Lung (tissue), 17 donors: ENCODE measurements at places on chromosomes 2 and 18. TPM values are rescaled to one million over a fixed set of nuclear protein-coding genes. Genes with fewer than 3 reads are reported as not detected.

DNA sequence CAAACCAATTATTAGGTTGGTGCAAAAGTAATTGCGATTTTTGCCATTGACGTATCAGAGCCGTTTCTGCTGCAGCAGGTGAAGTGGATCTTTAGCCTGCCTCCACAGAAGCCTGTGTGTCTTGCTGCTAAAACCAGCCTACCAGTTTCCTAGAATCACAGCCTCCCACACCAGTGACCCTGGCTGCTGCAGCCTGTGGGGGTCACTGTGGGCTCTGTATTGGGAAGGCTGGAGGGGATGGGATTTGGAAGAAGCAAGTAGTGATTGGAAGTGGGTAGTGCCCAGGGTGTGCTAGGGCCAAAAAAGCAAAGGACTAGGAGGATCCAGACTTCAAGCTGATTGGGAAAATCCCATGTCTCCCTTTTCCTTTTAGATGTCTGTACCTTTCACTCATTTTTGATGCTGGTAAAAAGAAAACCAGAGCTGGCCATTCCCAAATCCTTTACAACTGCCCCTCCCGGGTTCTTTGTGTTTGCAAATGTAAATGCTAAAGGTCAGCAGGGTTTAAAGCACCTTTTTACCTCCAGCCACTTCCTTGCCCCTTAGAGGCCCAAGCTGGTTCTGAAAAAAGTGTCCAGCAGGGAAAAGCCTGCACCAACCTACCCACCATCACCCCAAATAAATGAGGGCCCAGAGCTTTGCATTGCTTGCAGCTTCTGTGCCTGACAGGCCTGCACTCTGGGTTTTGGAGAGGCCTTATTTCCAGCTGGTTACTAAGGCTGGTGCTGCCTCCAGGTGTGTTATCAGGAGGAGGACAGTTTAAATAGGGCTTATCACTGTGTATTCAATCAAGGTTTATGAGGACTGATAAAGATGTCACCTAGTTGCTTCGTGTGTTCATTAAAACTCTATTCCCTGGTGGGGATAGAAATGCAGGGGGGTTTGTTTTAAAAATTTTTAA lies 172.0 kb downstream of the MIB1 start:
- H3K4me3 ChIP-seq: no peak overlapping the region
- H3K27ac ChIP-seq: no peak overlapping the region
- no peaks in the 10 kb centered on the region for H3K27me3 ChIP-seq
- H3K4me1 ChIP-seq: peaks cover 7% of the 10 kb centered on the region
- H3K36me3 ChIP-seq: no peaks in the 10 kb centered on the region
- peak; percentile 35 for DNase-seq

- H3K36me3 ChIP-seq: no peaks in the 10 kb centered on the region
- H3K4me1 ChIP-seq: no peaks in the 10 kb centered on the region
- DNase-seq: no peak
- H3K4me3 ChIP-seq: no peak overlapping the region
These were observed 128.3 kb upstream of the ETAA1 start for GRCh38 chr2:67268797-67269196.

DNA sequence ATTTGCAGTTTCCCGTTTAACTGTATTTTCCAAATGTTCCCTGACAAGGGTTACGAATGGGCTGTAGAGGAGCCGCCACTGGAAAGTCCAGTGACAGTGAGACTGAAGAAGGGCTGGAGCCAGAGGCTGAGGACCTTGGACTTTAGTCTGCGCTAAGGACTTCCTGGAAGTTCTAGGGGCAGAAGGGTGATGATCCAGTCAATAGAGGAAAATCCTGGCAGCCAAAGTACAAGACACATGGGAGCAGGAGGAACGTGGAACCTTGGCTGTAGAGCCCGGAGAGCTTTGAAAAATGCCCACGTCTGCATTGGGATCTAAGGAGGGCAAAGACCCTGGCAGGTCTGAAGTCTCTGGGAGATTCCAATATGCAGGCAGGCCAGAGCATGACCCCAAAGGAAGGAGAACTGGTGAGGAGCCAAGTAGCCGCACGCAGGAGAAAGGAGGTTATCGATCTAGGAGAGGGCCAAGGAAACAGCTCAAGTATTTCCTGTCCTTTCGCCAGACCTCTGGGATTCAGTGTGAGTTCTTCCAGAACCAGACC lies 28.5 kb downstream of the MBP start:
- peaks cover 12% of the 10 kb centered on the region for H3K4me1 ChIP-seq
- H3K27ac ChIP-seq: peak overlapping the region; percentile 13
- DNase-seq: no peak

DNA sequence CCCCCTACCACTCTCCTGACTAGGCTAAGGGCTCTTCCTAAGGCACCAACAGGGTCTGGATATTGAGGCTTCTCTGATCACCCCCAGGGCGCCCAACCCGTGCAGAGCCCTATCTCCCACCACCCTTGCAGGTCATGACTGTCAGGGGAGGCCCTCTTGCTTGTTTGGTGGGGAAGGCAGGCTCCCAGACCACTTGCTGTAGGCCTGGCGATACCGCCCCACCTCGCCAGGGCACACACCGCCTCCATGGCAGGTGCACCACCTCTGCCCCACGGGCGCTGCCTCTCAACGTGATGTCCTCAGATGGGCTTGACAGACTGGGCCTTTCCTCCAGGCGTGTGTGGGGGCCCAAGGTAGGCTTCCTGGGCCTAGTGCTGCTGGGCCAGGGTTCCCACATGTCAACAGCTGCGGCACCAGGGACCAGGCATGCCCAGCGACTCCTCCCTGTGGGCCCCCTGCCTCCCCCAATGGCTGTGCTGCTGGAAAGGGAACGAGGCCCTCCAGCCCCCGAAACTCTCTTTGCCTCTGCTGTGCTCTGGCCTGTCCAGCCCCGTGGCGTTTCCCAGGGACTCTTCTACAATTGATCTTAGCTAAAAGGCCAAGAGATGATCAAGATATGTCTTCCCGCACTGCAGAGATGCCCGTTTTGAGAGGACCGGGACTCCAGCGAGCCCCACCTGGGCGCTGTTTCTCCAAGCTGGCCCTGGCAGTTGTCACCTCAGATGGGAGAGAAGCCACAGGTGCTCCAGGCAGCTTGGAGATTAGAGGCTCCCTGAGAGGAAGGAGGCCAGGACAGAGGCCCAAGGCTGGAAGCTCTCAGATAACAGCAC lies 7.5 kb downstream of the NPPC start:
- peaks cover 12% of the 10 kb centered on the region for H3K27me3 ChIP-seq
- H3K4me1 ChIP-seq: no peaks in the 10 kb centered on the region
- H3K36me3 ChIP-seq: no peaks in the 10 kb centered on the region
- H3K27ac ChIP-seq: no peak overlapping the region

DNA sequence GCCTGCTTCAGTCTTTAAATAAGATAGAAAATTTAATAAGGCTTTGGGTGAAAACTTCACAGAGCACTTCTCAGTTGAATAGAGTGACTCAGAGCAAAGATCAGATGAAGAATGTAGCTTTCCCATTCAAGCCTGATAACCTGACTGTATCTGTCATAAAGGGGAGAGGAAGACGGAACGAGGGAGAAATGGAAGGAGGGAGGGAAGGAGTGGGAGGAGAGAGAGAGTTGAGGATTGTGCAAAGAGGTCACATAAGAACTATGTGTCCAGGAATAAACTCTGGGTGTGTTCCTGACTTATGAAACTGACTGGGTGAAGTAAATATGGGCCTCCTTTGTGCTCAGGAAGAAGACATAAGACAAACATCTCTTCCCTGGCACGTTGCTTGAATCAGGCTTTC lies 385.5 kb downstream of the LPIN1 start:
- H3K4me3 ChIP-seq: no peak overlapping the region
- H3K27ac ChIP-seq: no peak overlapping the region
- no peaks in the 10 kb centered on the region for H3K4me1 ChIP-seq

DNA sequence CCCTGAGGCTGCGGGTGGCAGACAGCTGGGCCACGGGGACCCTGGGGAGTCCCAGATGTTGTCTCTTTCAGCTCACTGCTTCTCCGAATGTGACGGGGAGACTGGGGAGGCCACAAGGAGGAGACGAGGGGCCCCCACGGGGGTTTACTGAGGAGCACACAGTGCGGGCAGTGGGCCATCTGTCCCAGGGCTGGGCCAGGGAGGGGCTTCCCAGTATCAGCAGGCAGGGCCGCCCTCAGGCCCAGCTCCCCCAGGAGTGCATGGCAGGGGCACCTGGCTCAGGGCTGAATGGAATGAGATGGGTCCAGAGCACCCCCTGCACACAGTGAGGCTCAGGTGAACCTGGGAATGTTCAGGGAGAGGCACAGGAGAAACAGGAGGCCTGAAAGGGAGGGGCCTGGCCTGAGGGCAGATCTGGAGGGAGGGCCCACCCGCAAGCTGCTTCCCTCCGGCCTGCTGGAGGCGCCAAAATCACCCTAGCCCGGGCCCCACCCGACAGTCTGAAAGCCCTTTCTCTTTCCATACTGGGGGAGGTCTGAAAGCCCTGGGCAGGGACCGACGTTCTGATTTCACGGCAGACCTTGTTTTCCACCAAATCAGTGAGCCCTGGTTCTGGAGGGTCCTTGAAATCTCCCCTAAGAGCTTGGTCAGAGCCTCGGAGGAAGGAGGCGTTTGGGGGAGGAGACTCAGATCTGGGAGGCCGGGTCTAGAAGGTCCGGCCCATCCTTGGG lies 35.5 kb upstream of the PTMA start:
- H3K4me3 ChIP-seq: no peak overlapping the region
- H3K36me3 ChIP-seq: no peaks in the 10 kb centered on the region
- peaks cover 11% of the 10 kb centered on the region for H3K4me1 ChIP-seq

- no peaks in the 10 kb centered on the region for H3K4me1 ChIP-seq
- DNase-seq: no peak
- H3K27ac ChIP-seq: no peak overlapping the region
- H3K4me3 ChIP-seq: no peak overlapping the region
- no peaks in the 10 kb centered on the region for H3K36me3 ChIP-seq
- no peaks in the 10 kb centered on the region for H3K27me3 ChIP-seq
These were observed 15.9 kb downstream of the SERPINE2 start for GRCh38 chr2:224023188-224023587.

- H3K4me3 ChIP-seq: no peak overlapping the region
- no peaks in the 10 kb centered on the region for H3K36me3 ChIP-seq
- H3K4me1 ChIP-seq: no peaks in the 10 kb centered on the region
- H3K27ac ChIP-seq: no peak overlapping the region
These were observed 473.8 kb downstream of the DCC start for GRCh38 chr18:52813635-52814416.

GRCh38 chr2:86022661-86023365 lies 82.9 kb downstream of the POLR1A start:
- H3K27ac ChIP-seq: no peak overlapping the region
- no peak overlapping the region for H3K4me3 ChIP-seq
- peaks cover 2% of the 10 kb centered on the region for H3K36me3 ChIP-seq
- peaks cover 10% of the 10 kb centered on the region for H3K4me1 ChIP-seq
- DNase-seq: no peak

GRCh38 chr18:31819106-31819924 lies 58.6 kb upstream of the SLC25A52 start:
- H3K4me3 ChIP-seq: no peak overlapping the region
- DNase-seq: peak; percentile 72
- no peaks in the 10 kb centered on the region for H3K36me3 ChIP-seq
- H3K27ac ChIP-seq: no peak overlapping the region
- H3K27me3 ChIP-seq: no peaks in the 10 kb centered on the region

- H3K4me1 ChIP-seq: peaks cover 4% of the 10 kb centered on the region
- no peak overlapping the region for H3K4me3 ChIP-seq
- DNase-seq: no peak
- no peaks in the 10 kb centered on the region for H3K27me3 ChIP-seq
These were observed 66.6 kb downstream of the PHLPP1 start for GRCh38 chr18:62781893-62782292.

The LAMA1 gene
- 2.2 TPM for total RNA-seq

GRCh38 chr2:182952741-182953450 lies 85.4 kb downstream of the NCKAP1 start:
- H3K36me3 ChIP-seq: peaks cover 5% of the 10 kb centered on the region
- no peak overlapping the region for H3K27ac ChIP-seq
- no peak for DNase-seq
- no peak overlapping the region for H3K4me3 ChIP-seq
- no peaks in the 10 kb centered on the region for H3K27me3 ChIP-seq

GRCh38 chr2:196233805-196234475 lies 62.6 kb upstream of the STK17B start:
- peaks cover 3% of the 10 kb centered on the region for H3K4me1 ChIP-seq
- peak overlapping the region; percentile 57 for H3K27ac ChIP-seq
- peaks cover 2% of the 10 kb centered on the region for H3K36me3 ChIP-seq
- H3K27me3 ChIP-seq: no peaks in the 10 kb centered on the region

The TRIM54 gene
- 0.09 TPM for total RNA-seq

The FOXD4L1 gene
- 0.34 TPM for total RNA-seq

The DYTN gene
- not detected for total RNA-seq

DNA sequence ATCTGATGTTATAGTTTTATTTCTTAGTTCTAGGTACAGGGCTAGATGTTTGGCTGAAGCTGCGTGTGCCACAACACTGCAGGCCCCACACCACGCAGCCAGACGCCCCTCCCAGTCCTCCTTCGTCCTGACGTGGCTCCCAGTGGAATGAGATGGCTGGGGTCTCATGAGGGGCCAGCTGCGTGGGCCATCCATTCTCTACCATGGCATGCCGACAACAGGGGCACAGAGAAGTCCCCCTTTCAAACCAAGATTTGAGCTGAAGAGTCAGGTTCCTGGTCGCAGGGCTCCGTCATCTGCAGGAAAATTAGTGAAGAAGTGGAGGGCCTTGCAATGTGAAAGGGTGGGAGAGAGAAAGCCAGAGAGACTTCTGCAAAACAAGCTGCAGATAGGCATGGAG lies 64.5 kb downstream of the PARD6G start:
- H3K4me3 ChIP-seq: no peak overlapping the region
- H3K4me1 ChIP-seq: no peaks in the 10 kb centered on the region
- no peak overlapping the region for H3K27ac ChIP-seq
- no peaks in the 10 kb centered on the region for H3K27me3 ChIP-seq

The TEX44 gene
- total RNA-seq: not detected

The IL36A gene
- total RNA-seq: not detected

The ELMOD3 gene
- 26.5 TPM for total RNA-seq

The CERS6 gene
- total RNA-seq: 25.8 TPM

GRCh38 chr18:68150961-68151360 lies 563.9 kb downstream of the TMX3 start:
- no peaks in the 10 kb centered on the region for H3K36me3 ChIP-seq
- DNase-seq: no peak
- H3K4me1 ChIP-seq: no peaks in the 10 kb centered on the region

DNA sequence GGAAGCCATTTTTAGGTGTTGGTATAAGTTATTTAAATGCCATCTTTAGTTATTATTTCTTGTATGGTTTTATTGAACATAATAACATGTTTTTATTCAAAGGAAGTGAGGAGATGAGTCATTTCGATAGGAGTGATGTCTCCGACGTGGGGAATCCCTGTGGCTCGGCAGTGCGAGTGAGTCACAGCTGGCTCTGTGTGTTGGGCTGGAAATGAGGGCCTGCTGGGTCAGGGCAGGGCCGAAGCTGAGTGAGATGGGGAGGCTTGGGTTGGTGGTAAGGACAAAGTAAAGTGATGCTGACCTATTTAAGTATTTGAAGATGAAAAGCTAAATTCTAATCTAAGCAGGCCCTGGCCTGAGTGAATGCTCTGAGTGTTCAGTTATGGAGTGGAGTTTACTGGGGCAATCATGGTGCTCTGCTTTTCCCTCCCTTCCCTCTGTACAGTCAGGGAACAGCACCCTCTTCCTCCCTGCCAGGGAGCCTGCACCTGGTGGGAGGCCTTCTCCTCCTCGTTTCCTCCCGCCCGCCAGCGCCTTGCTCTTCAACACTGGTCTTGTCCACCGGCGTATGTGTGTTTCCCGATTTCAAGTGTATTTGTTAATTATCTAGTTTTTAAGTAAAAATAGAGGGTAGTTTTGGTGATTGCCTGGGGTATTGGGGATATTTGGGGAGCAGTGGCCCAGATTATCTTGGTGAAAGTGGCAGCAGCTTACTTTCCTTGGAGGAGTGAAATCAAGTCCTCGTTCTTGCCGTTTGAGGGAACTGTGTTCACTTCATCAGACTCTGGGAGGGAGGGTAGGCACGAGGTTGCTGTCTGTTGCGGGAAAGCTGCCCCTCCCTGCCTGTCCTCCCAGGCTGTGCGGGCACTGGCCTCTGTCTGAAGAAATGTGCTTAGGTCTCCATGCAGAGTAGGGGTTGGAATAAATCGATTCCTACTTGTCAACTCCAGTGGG lies 157.0 kb downstream of the LDLRAD4 start:
- H3K27me3 ChIP-seq: no peaks in the 10 kb centered on the region
- no peak overlapping the region for H3K4me3 ChIP-seq
- no peak for DNase-seq
- H3K36me3 ChIP-seq: no peaks in the 10 kb centered on the region
